ENCODE measurements at places on chromosomes 11 and 22.

DNA sequence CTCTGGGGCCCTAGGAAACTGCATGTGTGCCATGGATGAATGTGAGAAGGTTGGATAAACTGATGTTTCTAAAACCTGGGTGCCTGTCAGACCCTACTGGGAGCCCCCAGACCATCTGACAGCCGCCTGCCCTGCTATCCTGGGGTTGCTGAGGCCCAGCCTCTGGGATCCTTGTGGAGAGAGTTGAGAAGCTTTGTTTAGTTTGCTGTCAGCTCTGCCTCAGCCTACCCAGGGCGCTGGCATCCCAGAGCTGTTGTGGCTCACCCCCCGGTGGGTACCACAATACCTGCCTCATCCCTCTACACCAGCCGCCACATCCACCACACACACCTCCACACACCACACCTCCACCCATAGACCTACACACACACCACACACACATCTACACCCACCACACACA is 38.5 kb upstream of the HMOX1 start:
- no peak for DNase-seq

DNA sequence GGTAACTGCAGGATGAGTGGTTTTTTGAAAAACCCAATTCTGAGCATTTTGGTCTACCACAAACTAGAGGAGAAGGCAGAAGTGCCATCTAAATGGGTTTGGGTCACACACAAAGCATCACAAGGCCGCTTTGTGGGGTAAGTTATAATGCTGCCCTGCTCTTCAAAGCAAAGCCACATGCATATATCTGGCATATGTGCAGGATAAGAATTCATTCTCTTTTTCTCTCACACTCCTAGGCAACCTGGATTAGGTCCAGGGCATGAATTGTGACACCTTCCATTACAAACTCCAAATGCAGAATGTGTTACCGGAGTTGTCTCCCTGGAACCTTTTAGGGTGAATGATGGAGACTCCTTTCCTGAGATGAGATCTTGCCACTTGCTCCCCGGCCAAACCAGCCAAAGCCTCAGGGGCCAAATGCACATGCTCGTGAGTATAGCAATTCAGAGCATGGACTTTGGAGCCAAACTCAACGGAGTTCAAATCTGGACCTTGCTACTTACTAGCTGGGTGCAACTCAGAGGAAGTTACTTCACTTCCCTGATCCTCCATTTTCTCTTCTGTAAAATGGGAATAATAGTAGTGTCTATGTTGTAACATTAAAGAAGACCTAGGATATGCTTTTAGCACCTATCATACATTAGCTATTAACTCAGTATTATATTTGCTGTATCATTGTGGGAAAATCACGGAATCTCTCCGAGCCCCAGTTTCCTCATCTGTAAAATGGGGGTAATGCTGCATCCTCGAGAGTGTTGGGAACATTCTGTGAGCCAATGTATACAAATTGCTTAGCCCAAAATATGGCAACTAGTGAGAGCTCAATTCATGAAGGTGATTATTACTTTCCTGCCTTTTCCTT is 96.6 kb downstream of the COMMD9 start:
- DNase-seq, result no peak

DNA sequence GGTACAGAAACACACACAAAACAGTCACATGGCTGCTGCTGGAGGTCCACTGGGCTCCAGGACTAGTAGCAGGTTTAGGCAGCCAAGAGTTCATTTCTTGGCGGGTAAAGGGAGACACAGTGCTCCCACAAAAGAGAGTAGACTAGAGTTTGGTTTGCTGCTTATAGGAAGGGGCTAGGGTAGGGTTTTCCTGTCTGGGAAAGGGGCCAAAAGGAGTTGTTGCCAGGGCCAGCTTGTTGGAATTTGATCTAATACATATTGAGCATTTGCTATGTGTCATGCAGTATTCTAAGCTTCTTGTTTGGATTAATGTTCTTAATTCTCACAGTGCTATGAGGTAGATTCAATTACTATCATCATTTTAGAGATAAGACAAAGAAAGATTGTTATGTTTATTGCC is 195.1 kb upstream of the PLET1 start:
- DNase-seq, result no peak

DNA sequence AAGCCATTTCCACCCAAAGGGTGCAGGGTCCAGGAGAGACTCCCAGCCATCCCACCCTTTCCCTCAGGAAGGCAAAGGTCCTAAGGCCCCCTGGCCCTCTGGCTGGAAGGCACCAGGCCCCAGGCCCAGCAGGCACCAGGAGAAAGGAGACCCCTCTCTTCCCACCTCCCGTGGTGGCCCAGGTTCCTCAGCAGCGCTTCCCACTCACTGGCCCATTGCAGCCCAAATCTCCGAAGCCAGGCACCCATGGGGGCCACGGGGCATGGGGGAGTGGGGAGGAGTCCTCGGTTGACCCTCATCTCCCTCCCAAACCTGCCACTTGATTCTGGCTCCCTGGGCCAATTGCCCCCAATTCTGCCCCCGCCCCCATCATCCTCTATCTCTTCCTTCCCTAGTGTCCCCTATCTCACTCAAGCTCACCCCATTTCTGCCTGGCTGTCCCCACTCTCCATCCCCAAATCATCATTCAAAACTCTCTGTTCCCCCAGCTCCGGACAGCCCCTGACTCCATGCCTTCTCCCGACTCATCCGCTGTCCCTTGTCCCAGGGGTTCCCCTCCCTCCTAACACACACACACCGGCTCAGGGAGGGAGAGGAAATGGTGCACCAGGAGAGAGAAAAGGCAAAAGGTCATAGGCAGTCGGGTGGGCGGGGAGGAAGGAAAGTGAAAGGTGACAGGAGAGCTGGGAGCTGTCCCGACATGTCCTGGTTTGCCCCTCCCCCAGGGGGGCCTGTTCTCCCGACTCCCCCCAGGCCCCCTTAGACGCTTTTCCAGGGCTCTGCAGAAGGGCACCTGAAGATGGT is 1.2 kb downstream of the LIF start:
- DNase-seq, result no peak

- no peak for DNase-seq
These were observed 8.4 kb downstream of the TSPAN32 start for GRCh38 chr11:2310073-2310785.

DNA sequence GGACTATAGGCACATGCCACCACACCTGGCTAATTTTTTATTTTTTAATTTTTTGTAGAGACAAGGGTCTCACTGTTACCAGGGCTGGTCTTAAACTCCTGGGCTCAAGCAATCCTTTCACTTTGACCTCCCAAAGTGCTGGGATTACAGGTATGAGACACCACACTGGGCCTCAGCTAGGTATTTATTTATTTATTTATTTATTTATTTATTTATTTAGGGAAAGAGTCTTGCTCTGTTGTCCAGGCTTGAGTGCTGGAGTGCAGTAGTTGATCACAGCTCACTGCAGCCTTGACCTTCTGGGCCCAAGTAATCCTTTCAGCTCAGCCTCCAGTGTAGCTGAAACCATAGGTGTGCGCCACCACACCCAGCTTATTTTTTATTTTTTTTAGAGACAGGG is 43.2 kb downstream of the HORMAD2 start:
- DNase-seq, result no peak

DNA sequence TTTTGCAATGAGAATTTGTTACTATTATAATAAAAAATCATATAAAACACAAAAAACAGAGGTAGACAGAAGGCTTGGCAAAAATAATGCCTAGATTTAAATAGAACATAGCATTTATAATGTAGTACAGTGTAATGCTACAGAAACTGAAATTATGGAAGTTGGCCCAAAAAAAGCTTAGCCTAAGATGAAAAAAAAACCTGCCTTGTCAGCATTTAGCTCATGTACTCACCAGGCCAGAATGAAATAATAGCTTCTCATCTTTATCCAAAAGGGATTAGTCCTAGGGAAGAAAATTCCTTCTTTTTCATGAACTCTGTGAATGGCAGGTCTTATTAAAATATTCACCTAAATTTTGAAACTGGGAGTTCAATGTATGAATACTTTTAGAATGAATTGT is 951.1 kb downstream of the LRRC4C start:
- no peak for DNase-seq

GRCh38 chr11:109957601-109958000 is 135.6 kb upstream of the ZC3H12C start:
- no peak for DNase-seq

GRCh38 chr11:46285594-46286033 is 8.2 kb downstream of the CREB3L1 start:
- DNase-seq, result no peak

DNA sequence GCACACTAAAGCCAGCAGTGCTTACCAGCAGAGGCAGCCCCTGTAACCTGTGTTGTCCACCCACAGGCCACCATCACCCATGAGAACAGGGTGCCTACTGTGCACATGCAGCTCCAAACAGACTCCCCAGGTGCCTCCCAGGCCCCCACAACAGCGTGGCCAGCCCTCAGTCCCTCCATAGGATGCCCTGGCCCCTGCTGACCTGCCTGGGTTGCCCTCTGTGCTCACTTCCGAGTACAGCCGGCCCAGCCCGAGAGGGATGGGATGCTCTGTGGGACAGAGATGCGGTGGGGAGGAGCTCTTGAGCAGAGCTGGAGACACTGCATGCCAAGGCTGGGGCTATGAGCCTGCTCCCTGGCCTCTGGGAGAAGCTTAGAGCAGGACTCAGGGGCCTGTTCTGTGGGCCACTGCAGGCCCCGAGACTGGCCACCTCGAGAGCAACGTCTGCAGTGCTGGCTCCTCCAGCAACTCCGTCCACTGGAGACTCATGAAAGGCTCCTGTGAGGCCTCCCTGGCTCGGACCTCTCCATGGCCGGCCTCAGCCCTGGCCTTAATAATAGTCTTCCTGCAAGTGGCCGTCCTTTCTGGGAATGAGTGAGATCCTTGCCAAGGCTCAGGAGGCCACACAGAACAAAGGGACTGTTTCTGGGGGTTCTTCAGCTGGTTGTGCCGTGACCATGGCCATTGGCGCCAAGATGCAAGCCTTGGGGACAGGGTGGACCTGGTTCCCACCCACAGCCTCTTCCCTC is 27.0 kb downstream of the FADS2 start:
- no peak for DNase-seq

DNA sequence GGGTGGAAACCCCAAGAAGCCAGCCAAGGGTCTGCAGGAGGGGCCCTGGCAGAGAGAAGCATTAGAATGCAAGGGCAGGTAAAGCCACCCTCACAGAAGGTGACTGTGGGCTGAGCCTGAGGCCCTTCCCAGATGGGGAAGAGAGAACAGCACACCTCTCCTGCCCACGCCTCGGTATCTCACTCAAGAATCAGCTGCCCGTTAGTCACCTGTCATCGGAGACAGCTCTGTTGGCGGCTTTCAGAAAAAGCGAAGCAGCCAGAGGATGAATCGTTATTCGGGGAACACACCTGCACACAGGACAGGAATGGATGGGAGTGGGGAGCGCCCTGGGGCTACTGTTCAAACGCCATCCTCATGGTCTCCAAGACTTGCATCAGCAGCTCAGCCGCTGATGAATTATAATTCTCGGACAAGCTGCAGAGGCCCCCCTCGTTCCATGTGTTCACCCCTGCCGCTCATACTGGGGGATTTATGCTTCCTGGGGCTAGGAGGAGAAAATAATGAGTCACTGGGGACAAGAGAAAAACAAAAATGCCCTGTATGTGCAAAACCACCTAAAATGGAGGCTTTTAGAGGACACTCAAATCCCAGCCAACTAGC is 21.6 kb upstream of the TMA7B start:
- DNase-seq, result peak; percentile 54

GRCh38 chr11:3854660-3854976 is 846 bp upstream of the STIM1 start:
- DNase-seq, result no peak

DNA sequence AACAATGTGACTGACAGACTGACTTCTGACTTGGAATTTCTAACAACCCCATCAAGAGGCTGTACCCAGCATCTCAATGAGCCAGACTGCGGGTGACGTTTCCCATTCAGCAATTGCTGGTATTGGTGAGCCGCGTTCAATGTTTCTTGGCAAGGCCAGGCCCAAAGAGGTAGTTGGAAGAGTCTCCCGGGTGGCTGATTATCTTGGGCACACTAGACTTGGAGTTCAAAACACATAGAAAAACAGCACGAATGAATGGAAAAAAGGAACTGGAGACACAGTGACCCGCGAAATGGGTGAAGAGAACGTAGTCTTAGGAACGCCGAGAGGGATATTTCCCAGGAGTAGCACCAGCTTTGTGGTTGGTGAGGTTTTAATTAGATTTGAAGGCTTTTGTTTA is 115.7 kb downstream of the RPS6KA4 start:
- DNase-seq, result no peak

DNA sequence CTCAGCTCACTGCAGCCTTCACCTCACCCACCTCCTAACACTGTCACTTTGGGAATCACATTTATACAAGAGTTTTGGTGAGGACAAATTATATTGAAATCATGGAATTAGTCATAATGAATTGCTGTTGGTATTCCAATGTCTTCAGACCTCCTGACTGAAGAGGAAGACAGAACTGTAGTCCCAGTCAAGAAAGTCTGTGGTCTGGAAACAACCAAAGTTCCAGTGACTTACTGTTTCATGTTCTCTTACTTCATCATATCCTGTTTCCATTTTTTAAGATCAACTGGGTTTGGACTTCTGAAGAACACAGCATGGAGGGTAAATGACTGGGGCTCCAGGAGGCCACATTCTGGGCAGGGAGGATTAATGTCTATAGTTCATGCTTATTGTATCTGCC is 43.0 kb upstream of the HIPK3 start:
- DNase-seq, result no peak

DNA sequence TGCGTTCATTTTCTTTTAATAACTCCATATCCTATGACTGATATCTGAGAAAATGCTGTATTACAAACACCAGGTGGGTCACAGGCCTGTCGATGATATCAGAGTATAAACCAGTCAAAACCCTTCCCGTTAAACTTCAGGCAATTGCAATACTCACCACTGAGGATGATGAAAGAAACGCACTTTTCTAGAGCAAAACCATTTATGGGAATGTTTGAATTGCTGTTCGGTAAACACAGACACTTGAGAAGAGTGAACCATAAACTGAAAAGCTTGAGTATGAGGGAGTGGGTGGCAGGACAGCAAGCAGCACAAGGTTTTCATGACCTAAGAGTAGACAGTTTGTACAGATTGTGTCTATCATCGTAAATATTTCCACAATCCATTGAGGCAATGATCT is 139.8 kb upstream of the CEP126 start:
- no peak for DNase-seq

GRCh38 chr11:38138972-38139371 is 1540.9 kb upstream of the RAG2 start:
- no peak for DNase-seq

GRCh38 chr22:46866591-46866990 is 104.1 kb downstream of the TBC1D22A start:
- DNase-seq, result no peak

DNA sequence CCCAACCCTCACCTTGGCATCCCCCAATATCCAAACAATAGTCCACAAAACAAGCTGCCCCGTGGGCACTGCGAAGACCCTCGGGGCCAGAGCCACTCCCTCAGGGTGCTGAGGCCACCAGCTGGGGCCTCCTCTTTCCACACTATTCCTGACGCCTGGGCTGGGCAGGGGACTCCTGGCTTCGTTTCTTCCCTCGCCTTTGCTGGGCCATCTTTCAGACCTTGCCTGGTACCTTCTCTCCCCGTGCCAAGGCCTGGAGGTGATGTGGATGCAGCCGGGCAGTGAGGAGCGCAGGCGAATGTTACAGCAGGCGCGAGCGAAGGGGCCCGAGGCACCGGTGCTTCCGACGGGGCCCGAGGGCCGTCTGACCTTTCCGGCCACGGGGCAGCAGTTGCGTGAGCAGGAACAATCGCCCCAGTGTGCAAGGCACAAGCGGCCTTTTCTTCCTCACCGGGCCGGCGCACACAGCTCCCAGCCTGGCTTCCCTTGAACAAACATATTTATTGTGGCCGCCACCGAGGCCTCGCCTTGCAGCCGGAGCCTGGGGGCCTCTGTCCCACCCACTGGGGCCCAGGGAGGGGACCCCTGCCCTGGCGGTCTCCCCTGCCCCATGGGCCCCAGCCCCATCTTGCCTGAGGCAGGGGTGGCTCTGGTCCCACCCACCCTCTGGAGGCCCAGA is 32.6 kb upstream of the KCNQ1OT1 start:
- DNase-seq, result no peak
